ENCODE measurements at places on chromosomes 1 and 21. TPM values are rescaled to one million over a fixed set of nuclear protein-coding genes. Genes with fewer than 3 reads are reported as not detected.

The PPP1R8 gene
- total RNA-seq, result 37.6 TPM

The ERMAP gene
- 9.2 TPM for total RNA-seq

DNA sequence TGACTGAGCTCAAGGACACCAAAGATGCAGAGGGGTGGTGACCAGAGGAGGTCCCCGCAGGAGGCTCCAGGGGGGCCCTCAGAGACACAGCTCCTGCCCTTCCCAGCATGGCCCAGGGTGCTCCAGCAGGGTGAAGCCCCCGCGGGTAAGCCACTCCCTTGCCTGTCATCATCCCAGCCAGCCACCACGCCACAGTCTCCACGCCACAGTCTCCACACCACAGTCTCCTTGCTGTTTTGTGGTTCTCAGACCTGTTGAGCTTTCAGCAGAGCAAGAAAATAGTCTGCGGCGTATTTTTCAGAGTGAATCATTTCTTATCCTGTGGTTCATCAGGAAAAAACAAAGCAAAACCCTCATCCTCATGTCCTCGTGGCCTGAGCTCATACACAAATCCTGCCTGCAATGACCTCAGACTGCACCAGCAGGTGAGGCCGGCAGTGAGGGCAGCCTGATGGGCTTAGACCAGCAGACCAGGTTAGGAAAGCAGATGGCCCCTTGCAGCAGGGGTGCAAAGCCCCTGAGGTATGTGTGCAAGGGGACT is 25.7 kb upstream of the ABCG1 start:
- H3K4me3 ChIP-seq, result no peak overlapping the region
- H3K27me3 ChIP-seq, result peaks cover 10% of the 10 kb centered on the region
- no peak overlapping the region for H3K27ac ChIP-seq
- DNase-seq, result peak; percentile 3
- no peaks in the 10 kb centered on the region for H3K36me3 ChIP-seq

DNA sequence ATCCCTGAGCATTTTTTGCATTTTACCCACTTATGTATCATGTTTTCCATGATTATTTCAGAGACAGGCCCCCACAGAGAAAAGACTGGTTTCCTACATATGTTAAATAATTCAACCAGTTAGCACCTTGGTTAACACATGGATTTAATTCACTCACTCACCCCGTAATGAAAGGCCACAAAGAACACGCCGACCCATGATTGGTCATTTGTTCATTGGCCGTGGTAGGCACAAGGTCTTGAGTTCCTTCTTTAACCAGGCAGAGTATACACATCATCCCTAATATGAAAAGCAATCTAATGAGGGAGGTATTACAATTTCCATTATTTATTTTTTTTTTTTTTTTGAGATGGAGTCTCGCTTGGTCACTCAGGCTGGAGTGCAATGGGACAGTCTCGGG is 50.6 kb downstream of the RPS6KA1 start:
- H3K27ac ChIP-seq, result no peak overlapping the region
- H3K4me1 ChIP-seq, result no peaks in the 10 kb centered on the region
- no peak for DNase-seq
- H3K36me3 ChIP-seq, result no peaks in the 10 kb centered on the region

- DNase-seq, result peak; percentile 74
- H3K4me3 ChIP-seq, result no peak overlapping the region
- no peaks in the 10 kb centered on the region for H3K27me3 ChIP-seq
Measured at GRCh38 chr1:193747579-193747978, 561.2 kb upstream of the B3GALT2 start.

DNA sequence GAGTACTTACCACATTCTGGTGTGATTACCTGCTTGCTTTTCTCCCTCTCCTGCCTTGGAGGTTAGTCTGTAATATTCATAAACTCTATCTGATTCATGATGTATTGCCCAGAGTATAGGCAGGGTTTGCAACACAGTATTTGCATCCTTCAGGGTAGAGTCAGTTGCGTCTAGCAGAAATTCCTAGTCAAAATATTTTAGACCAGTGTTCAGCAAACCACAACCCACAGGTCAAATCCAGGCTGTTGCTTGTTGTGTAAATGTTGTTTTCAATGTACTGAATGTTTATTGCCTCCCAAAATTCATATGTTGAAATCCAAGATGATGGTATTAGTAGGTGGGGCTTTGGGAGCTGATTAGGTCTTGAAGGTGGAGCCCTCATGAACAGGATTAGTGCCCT is 82.9 kb downstream of the NGF start:
- peaks cover 14% of the 10 kb centered on the region for H3K4me1 ChIP-seq
- H3K27me3 ChIP-seq, result no peaks in the 10 kb centered on the region
- no peak overlapping the region for H3K27ac ChIP-seq
- peak; percentile 59 for DNase-seq
- no peaks in the 10 kb centered on the region for H3K36me3 ChIP-seq

Data from astrocyte (in vitro differentiated cells and primary cell).